ENCODE measurements at places on chromosomes 4 and X.

GRCh38 chr4:55378617-55379467, 16.9 kb upstream of the TMEM165 start:
- no peak for DNase-seq

- no peak for DNase-seq
Measured at GRCh38 chr4:80713409-80713808, 317.1 kb upstream of the BMP3 start.

- DNase-seq: no peak
Measured at GRCh38 chrX:49238735-49239134, 3.5 kb downstream of the CCDC22 start.

GRCh38 chrX:152897222-152898131, at the start of gene ZNF185:
Gene ZNF185, plus strand, starts transcription at chrX:152898067. Its CDS starts 16,423 bp downstream, at chrX:152914490.
- DNase-seq: peak; percentile 3
